Left lung (tissue), 14 donors: ENCODE measurements at places on chromosomes 2 and 18. TPM values are rescaled to one million over a fixed set of nuclear protein-coding genes. Genes with fewer than 3 reads are reported as not detected.
A peak's percentile ranks its signal among the peaks of the same experiment; 100 is the strongest.

- H3K27ac ChIP-seq, result no peak overlapping the region
- H3K4me1 ChIP-seq, result no peaks in the 10 kb centered on the region
Observed at GRCh38 chr18:8249811-8250210, 359.4 kb upstream of the RAB12 start.

Gene EVA1A
- 23.2 TPM for total RNA-seq

Gene KIAA2012
- not detected for total RNA-seq

GRCh38 chr18:6728331-6728730 lies 1.2 kb upstream of the ARHGAP28 start:
- DNase-seq, result no peak
- H3K27me3 ChIP-seq, result no peaks in the 10 kb centered on the region

- no peak overlapping the region for H3K27ac ChIP-seq
- H3K4me3 ChIP-seq, result no peak overlapping the region
- H3K4me1 ChIP-seq, result no peaks in the 10 kb centered on the region
- H3K36me3 ChIP-seq, result no peaks in the 10 kb centered on the region
- DNase-seq, result no peak
- H3K27me3 ChIP-seq, result no peaks in the 10 kb centered on the region
Observed at GRCh38 chr2:209624192-209624938, 147.3 kb upstream of the UNC80 start.

DNA sequence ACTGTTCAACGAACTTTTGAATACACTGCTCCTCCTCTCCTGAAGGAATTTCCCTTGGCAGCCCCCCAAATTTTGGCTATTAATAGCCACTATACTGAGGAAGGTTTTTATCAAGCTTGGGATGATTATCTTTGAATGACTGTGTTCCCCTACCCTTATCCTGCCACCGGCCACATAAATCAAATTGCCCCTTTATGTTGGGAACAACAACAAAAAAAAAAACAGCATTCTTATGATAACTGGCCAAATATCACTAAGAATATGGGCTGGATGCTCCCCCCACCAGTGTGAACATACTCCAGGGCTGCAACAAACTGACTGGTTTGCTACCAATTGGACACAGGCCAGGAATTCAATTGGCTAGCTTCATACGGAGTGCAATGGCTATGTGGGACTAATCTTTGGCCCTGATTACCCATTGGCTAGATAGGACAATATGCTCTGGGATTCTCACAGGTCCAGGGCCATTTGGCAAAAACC lies 20.6 kb downstream of the DUSP11 start:
- H3K36me3 ChIP-seq, result peaks cover under 1% of the 10 kb centered on the region
- no peaks in the 10 kb centered on the region for H3K4me1 ChIP-seq
- no peaks in the 10 kb centered on the region for H3K27me3 ChIP-seq
- no peak overlapping the region for H3K27ac ChIP-seq
- no peak overlapping the region for H3K4me3 ChIP-seq
- no peak for DNase-seq

DNA sequence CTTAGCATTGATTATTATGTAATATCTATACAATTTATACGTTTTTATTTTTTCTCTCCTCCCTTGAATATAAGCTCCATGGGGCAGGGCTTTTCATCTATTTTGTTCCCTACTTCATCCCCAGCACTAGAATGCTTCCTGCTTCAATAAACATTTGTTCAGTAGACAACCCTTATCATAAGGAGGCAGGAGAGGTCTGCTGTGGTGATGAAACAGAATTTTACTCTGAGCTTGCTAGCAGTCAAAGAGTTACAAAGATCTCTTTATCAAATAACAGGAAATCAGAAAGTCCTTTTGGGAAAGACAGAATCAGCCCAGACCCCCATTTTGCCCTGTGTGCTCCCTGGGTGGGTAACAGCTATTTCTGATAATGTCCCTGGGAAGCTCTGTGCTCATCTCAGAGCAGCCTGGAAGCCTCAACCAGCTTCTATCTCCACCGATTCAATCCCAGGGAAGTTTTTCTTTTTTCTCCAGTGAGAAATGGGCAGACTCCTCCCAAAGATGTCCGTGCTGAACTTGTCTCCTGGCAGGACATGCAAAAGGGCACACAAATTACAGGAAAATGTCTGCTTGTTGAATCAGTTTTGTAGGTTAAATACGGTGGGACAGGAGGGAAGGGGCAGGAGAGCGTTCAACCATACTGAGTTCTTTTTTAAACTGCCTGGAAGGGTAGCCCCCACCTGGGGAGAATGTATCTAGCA lies 84.7 kb upstream of the PKDCC start:
- no peak overlapping the region for H3K27ac ChIP-seq
- no peaks in the 10 kb centered on the region for H3K27me3 ChIP-seq
- no peak overlapping the region for H3K4me3 ChIP-seq
- H3K36me3 ChIP-seq, result no peaks in the 10 kb centered on the region

DNA sequence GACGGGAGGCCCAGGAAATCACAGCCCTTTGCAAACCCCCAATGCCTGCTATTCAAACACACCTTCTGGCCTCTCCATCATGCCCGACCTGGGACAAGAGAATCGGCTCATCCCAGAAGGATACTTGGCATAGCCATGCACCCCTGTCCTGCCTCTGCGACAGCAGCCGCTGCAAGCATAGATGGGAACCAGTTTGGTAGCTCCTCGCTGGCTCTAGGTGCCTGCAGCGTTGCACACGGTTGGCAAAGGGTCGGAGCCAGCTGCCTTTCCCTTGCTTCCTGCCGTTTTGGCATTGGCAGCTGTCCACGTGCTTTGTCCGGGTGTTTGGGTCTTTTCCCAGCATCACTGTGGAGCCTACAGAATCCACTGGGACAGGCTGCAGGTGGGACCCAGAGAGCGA lies 76.9 kb downstream of the TWIST2 start:
- DNase-seq, result no peak
- no peak overlapping the region for H3K4me3 ChIP-seq
- no peaks in the 10 kb centered on the region for H3K4me1 ChIP-seq
- peaks cover 29% of the 10 kb centered on the region for H3K27me3 ChIP-seq

- H3K27ac ChIP-seq, result no peak overlapping the region
- H3K36me3 ChIP-seq, result no peaks in the 10 kb centered on the region
- H3K4me3 ChIP-seq, result no peak overlapping the region
- no peak for DNase-seq
- no peaks in the 10 kb centered on the region for H3K27me3 ChIP-seq
Observed at GRCh38 chr2:95390881-95391321, 11.6 kb upstream of the FAHD2A start.

- H3K36me3 ChIP-seq, result no peaks in the 10 kb centered on the region
- H3K27ac ChIP-seq, result no peak overlapping the region
- DNase-seq, result no peak
- H3K4me1 ChIP-seq, result no peaks in the 10 kb centered on the region
Observed at GRCh38 chr2:238696786-238697185, 151.1 kb upstream of the TWIST2 start.

- no peaks in the 10 kb centered on the region for H3K36me3 ChIP-seq
- H3K4me1 ChIP-seq, result peaks cover under 1% of the 10 kb centered on the region
- H3K27me3 ChIP-seq, result peaks cover 32% of the 10 kb centered on the region
- H3K27ac ChIP-seq, result no peak overlapping the region
- H3K4me3 ChIP-seq, result no peak overlapping the region
Observed at GRCh38 chr2:240836781-240837467, 16.9 kb upstream of the KIF1A start.

- no peak overlapping the region for H3K4me3 ChIP-seq
- no peak overlapping the region for H3K27ac ChIP-seq
- no peaks in the 10 kb centered on the region for H3K27me3 ChIP-seq
- DNase-seq, result peak; percentile 49
Observed at GRCh38 chr2:9139491-9140443, 66.8 kb upstream of the ASAP2 start.

- H3K27ac ChIP-seq, result no peak overlapping the region
- no peaks in the 10 kb centered on the region for H3K36me3 ChIP-seq
- DNase-seq, result no peak
- no peaks in the 10 kb centered on the region for H3K27me3 ChIP-seq
- H3K4me1 ChIP-seq, result no peaks in the 10 kb centered on the region
- no peak overlapping the region for H3K4me3 ChIP-seq
Observed at GRCh38 chr2:132441051-132441450, 24.4 kb downstream of the GPR39 start.

Gene CCDC121
- 3.0 TPM for total RNA-seq

Gene LOXL3
- total RNA-seq, result 10.8 TPM

Gene YPEL5
- total RNA-seq, result 118 TPM

DNA sequence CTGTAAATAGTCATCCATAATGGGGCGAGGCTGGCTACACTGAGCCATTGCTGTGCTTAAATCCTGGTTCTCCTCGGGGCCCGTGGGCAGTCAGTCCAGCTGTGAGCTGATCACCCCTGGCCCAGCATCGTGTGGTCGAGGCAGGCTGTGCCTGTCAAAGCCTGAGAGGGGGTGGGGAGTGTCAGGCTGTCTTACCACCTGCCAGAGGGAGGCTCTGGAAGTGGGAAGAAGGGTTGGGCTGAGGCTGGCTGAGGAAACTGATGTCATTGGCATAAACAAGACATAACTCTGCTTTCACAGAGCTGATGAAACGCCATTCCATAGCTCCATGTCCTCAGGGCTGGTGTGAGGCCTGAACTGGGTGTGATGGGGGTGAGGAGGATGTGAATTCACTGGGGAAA lies 49.7 kb downstream of the KLHL29 start:
- no peaks in the 10 kb centered on the region for H3K27me3 ChIP-seq
- DNase-seq, result no peak
- H3K4me3 ChIP-seq, result no peak overlapping the region
- H3K36me3 ChIP-seq, result no peaks in the 10 kb centered on the region
- no peak overlapping the region for H3K27ac ChIP-seq

DNA sequence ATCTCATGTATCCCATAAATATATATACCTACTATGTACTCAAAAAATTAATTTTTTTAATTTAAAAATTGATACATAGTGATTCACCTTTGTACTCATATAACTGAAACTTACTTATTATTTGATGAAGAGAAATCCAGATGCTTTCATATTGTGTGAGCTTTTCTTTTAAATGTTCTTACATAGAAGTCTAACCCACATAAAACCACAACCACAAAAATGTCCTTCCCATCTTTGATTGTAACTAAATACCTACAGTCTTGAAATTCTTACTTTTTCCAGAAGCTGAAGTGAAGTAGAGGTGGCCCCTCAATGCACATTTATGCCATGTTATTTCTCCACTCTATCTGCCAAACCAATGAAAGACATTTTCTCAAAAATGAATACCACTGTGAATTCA lies 117.9 kb upstream of the COL5A2 start:
- no peak for DNase-seq
- H3K27ac ChIP-seq, result no peak overlapping the region
- no peaks in the 10 kb centered on the region for H3K27me3 ChIP-seq
- no peaks in the 10 kb centered on the region for H3K4me1 ChIP-seq

DNA sequence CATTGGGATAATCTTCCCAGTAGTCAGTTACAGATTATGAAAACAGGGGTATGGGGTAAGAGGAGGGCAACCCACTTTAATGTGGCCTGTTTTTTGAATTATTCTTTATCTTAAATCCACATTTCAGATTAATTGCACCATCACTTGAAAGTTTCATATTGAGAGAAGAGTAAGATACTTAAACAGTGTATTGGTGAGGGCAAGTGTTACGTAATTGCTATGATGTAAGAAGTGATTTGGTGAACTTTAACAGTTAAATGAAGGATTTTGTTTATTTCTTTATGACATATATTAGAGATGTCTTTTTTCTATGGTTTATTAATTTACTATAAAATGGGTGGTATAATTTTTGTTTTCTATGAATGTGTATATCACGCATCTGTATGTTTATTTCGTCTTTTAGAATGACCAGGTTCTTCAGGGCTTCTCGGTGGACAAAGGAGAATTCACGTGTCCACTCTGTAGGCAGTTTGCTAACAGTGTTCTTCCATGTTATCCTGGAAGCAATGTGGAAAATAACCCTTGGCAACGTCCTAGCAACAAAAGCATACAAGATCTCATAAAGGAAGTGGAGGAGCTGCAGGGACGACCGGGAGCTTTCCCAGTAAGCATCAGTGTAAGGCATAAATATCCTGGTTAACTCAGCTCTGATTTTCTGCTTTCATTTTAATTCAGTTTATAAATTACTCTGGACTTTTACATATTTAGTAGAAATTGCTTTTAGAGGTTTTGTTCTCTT lies 171.2 kb upstream of the MYO3B start:
- no peak overlapping the region for H3K4me3 ChIP-seq
- H3K27ac ChIP-seq, result no peak overlapping the region
- no peak for DNase-seq

Gene POU3F3
- total RNA-seq, result not detected

- no peaks in the 10 kb centered on the region for H3K27me3 ChIP-seq
- H3K36me3 ChIP-seq, result no peaks in the 10 kb centered on the region
- peaks cover 4% of the 10 kb centered on the region for H3K4me1 ChIP-seq
- no peak for DNase-seq
Observed at GRCh38 chr2:75041226-75041625, 82.8 kb downstream of the POLE4 start.

GRCh38 chr2:84989422-84989821 lies 18.5 kb downstream of the KCMF1 start:
- DNase-seq, result no peak
- no peak overlapping the region for H3K4me3 ChIP-seq
- no peaks in the 10 kb centered on the region for H3K36me3 ChIP-seq
- peaks cover 51% of the 10 kb centered on the region for H3K4me1 ChIP-seq

DNA sequence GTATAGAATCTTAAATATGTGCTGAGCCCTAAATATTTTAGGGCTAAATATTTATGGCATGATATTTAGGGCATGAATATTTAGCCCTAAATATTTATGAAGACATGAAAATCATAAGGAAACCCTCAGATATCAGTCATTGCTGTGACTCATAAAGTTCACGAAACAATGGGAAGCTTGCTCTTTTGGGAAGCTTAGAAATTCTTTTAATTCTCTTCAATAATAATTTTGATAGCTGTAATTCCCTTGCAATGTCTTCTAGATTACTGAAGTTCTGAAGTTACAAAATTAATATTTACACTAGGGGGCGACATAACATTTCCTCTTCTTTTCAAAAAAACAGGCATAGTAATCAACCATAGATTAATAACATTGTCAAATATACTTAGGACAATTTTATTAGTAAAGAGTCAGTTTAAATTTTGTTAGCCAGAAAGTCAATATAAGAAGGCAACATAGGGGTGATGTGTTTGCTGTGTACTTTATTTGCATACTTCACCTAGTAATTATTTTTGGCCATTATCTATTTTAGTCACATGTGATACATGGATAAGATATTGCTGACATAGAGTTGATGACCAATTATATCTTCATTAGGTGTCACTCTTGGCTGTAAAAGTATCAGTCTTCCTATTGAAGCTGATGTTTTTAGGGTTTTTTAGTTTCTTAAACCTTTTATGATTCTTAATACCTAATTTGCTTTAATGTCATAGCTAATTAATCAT lies 13.2 kb downstream of the ZNF804A start:
- H3K36me3 ChIP-seq, result no peaks in the 10 kb centered on the region
- no peaks in the 10 kb centered on the region for H3K4me1 ChIP-seq
- no peak overlapping the region for H3K27ac ChIP-seq
- no peak for DNase-seq
- H3K27me3 ChIP-seq, result no peaks in the 10 kb centered on the region
- H3K4me3 ChIP-seq, result no peak overlapping the region

Gene FOXI3
- not detected for total RNA-seq

Gene VWA3B
- total RNA-seq, result not detected

GRCh38 chr2:157345647-157346389 lies 20.2 kb upstream of the ERMN start:
- H3K27me3 ChIP-seq, result no peaks in the 10 kb centered on the region
- DNase-seq, result no peak
- no peak overlapping the region for H3K4me3 ChIP-seq
- no peaks in the 10 kb centered on the region for H3K4me1 ChIP-seq

Gene ANKRD30B
- total RNA-seq, result not detected

- no peak overlapping the region for H3K27ac ChIP-seq
- H3K27me3 ChIP-seq, result no peaks in the 10 kb centered on the region
- no peak overlapping the region for H3K4me3 ChIP-seq
- no peaks in the 10 kb centered on the region for H3K36me3 ChIP-seq
- no peak for DNase-seq
Observed at GRCh38 chr2:134660626-134661402, 58.0 kb downstream of the TMEM163 start.

Gene LYG1
- total RNA-seq, result 1.4 TPM

GRCh38 chr2:177763531-177764265 lies 308.9 kb downstream of the PDE11A start:
- no peak overlapping the region for H3K4me3 ChIP-seq
- no peak overlapping the region for H3K27ac ChIP-seq
- peak; percentile 70 for DNase-seq
